Stimulated activated CD4-positive, alpha-beta T cell treated with anti-CD3 and anti-CD28 coated beads, Interleukin-1b, Interleukin-23, amount 100 ng/mL, for 48 hours (primary cell): ENCODE measurements at places on chromosomes 6 and 20.

DNA sequence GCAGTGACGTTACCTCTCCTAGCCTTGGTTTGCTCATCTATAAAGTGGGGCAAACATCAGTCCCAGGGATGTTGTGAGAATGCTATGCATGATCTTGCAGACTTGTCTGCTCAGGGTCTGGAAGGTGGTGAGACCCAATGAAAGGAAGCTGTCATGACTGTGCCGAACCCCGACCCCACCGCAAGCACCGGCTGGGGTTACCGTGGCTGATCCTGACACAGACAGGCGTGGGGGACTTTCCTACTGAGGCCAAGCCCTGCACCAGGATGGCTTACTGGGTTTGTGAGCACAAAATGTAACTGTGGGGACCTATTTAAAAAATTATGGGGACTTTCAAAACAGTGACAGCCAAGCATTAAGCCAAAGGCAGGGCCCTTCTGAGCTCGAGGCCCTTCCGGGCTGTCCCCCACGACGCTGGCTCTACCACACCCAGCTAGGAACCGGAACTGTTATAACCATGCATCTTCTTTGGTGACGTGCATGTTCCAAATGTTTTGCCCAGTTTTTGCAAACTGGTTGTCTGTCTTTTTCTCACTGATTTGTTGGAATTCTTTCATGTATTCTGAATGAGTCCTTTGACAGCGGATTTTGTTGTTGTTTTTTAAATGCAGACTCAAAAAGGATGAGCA lies 76.6 kb upstream of the PMEPA1 start:
- no peak for DNase-seq

DNA sequence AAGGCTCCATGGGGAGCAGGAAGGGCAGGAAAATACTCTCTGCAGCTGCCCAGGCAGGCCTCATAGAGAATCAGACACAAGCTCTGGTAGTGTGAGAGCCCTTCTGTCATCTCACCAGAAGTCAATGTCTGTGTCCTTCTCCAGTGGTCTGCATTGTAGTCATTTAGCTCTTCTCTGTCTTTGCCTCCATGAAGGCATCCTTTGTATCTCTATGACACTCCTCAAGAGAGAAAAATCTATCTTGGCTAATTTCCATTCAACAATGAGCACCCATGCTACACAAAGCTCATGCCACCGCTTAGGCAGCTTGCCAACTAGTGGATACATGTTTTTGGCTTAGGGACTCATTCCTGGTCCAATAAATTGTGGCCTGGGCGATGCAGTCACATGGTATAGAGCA lies 92.1 kb downstream of the RNF217 start:
- no peak for DNase-seq

DNA sequence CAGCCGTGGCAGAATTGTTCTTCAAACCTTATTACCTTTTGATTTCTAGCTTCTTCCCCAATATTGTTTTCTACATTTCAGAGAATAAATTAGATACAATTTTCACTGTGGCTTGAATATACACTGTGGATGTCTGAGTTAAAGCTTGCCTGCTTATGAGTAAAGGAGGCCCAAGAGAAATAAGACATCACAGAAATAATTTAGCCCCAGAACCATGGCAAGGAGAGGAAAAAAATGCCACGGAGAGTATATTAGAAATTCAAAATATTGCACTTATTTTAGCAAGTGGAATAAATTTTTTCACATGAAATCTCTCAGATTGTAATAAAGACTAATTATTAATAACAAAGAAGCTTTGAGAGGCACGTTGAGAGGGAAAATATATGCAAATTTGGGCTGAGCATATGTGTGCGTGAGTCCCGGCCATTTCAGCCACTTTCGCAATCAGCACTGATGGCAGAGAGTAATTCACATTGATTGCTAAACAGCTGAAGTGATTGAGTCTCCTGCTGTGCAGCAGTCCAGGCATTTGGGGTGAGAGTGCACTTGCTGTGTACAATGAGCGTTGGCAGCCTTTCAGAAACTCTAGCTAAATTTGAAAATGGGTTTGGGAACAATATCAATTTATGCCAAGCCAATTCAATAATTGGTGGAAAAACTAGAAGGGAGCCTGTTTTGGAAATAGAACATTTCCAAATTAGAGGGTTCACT lies 596.0 kb downstream of the EPM2A start:
- DNase-seq, result no peak

GRCh38 chr6:129755787-129756186 lies 45.8 kb upstream of the ARHGAP18 start:
- no peak for DNase-seq

DNA sequence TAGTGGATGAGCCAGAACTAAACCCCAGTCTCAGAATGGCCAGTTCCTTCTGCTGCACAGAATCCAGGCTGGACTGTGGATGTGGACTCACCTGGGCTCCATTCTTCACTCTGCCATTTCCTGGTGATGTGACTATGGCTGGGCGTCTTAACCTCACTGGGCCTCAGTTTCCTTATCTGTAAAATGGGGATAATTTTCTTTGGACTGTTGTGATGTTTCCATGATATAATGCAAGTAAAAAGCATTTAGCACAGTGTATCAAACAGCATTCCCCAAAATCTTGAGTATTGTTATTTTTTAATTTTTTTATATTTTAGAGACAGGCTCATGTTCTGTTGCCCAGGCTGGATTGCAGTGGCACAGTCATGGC lies 5.9 kb upstream of the IP6K3 start:
- DNase-seq, result no peak

DNA sequence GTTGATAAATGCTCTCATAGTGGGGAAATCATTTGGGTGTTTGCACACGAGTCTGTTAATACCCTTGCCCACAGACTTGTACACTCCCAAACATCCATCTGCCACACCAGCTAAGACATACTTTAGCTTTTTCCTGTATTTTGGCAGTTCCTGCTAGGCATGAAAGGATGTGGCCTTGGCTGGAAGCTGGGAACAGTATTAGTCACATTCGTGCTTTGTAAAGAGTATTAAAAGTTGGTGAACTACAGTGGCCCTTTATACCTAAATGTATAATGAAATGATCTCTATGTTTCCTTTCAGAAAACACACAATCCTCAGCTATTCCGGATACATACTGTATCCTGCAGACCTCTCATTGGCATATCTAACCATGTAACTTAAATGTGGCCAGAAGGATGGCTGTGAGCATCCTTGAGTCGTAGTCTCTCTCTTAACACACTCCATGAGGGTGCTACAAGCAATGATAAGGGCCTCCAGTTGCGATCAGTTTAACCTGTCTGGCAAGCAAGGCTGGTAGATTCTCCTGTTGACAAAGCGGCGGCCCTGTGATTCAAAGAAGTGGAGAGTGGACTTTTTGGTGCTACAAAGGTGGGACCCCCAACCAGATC lies 1.5 kb downstream of the LEMD2 start:
- DNase-seq, result no peak

DNA sequence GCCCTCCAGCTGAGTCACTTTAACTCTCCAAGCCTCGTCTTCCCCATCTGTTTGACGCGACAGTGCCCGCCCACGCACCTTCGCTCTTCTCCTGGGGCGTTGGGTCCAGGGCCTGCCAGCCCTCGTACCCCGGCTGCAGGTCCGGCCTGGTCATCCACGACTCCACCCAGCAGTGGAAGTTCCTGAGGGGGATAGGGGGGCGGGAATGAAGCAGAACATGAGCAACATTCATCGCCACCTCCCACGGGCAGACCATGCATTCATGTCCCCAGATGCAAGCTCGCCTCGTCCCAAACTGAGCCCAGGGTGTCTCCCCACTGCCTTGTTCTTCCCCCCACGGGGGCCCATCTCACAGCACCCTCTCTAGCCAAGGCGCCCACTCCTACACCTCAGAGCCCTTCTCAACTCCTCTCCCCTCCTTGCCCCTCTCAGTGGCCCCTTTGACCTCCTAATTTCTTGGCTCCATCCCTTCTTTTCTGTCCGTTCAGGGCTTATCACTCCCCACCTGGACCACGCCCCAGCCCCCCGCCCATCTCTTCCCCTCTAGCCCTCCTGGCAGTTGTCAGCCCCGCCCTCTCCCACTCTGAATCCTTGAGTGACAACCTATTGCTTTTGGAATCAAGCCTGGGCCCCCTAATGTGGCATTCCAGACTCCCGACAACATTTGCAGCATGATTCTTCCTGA lies 23.7 kb downstream of the TGM2 start:
- no peak for DNase-seq

GRCh38 chr20:58531063-58531462 lies 15.9 kb upstream of the APCDD1L start:
- DNase-seq, result no peak

DNA sequence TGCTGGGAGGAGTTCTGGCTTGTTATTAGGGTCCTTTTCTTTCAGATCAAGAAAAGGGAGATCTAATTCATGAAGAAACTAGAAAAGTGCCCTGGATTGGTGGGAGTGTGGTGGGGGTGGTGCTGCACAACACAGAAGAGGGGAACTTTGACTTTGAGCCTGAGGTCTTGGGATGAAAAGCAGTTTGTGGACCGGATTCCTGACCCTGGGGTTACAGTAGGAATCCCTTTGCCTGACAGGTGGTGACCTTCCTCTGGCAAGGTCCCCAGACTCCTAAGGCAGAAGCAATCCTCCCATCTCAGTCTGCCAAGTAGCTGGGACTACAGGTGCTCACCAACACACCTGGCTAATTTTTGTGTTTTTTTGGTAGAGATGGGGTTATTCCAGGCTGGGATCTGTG lies 45.3 kb upstream of the IER3 start:
- no peak for DNase-seq

GRCh38 chr20:50360218-50360672 lies 149.9 kb upstream of the PTPN1 start:
- no peak for DNase-seq

- DNase-seq, result no peak
These were observed 59.5 kb upstream of the BMP2 start for GRCh38 chr20:6708010-6708409.

GRCh38 chr20:54177378-54177777 lies 3.6 kb upstream of the CYP24A1 start:
- DNase-seq, result no peak

- DNase-seq, result peak; percentile 61
These were observed 6.5 kb upstream of the SLC24A3 start for GRCh38 chr20:19205981-19206396.
